Right ventricle myocardium inferior (tissue), 1 donor: ENCODE measurements at places on chromosomes 7 and 10.

DNA sequence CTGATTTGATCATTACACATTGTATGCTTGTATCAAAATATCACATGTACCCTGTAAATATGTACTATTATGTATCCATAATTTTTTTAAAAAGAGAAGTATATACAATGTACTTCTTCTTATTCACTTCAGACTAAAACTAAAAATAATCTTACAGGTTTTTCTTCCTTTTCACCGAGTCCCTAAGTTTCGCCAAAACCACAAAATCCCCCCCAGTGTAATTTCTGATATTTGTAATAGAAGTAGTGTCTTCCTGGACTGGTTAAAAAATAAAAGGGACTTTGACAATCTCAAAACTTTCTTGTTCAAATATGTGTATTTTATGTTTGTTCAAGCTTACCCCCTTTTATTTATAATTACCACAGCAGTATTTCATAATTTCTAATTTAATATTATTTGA is 23.9 kb downstream of the EPC1 start:
- no peak for DNase-seq

DNA sequence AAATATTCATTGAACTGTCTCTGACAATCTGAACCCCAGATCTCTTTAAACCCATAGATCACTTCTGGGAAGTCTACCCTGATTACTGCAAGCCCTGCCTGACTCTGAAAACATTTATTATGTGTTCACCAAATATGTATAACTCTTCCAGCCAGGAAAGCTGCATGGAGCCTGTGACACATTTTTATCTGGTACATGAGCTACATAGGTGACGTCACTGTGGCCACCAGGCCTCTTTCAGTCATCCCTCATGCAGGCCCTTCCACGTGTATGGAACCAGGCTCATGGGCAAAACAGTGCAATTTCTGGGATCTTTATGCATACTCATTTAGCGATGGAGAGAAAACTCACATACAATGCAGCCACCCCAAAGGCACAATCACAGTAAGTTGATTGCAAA is 133.9 kb upstream of the NUPR2 start:
- no peak for DNase-seq

DNA sequence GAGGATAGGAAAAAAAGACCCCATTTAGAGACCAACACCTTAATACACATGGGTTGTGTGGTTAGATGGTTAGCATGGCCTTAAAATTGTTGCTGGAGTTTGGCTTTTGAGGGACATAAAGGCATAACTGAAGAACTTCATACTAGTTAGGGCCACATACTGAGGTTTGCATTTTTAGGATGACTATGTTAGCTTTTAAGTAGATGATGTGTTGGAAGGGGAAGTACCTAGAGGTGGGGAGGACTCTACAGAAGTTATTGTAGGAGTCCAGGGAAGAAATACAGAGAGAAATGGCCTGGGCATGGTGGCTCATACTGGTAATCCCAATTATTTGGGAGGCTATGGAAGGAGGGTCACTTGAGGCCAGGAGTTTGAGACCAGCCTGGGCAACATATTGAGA is 40.5 kb downstream of the ENTPD1 start:
- no peak for DNase-seq

DNA sequence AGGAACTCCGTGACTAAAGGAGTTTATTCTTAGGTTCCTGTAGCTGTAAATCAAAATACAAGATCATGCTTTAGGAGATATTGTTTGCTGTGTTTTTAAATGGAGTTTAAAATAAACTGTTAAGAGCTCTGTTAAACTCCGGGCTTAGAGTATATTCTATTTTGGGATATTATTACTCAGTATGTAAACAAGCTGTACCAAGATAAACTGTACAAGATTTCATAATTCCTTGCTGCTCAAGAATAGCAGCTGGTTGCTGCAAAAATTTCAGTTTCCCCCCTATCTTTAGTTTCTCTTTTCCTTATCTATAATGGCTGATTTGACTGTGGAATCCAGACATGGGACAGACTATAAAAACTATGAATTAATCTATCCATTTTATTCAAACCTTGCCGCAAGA is 215.7 kb downstream of the HTR7 start:
- no peak for DNase-seq

GRCh38 chr10:10850214-10850613 is 167.5 kb upstream of the CELF2 start:
- no peak for DNase-seq

- no peak for DNase-seq
Measured at GRCh38 chr10:127585519-127586023, 36.5 kb downstream of the NPS start.

DNA sequence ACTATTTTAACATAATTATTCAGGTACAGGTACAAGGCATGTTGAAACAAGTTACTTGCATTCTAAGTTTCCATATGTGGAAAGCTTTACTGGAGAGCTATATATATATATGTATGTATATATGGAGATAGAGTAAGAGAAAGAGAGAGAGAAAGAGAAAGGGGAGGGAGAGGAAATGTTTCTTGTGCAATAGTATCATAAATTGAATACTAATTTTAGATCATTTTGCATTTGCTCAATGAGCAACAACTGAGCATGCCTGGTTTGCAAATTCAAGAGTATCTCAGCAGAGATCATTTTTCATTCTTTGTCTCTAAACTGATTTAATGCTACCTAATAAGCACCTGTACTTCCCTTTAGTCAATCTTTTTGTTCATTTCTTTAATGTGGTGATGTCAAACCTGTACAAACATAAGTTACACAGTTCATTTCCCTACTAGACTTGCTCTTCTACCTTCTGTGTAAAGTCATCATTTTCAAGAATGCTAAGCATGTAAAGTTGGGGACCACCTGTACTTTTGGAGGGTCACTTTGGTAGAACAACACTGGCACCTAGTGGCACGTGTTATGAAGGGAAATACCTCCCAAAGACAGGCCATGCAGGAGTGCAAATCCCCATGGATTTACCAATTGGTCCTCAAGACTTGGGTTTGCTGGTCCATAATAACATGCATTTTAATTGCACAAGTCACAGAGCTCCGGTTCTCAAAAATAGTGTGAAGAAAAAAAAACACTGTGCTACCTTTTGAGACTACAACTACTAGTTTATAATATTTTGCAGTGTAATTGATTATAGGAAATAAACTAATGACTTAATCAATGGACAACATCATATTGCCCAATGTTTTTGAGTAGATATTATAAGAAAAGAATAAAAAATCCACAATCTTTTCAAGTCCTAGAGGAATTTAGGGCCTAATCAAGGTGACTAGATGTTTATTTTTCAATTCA is 431.2 kb upstream of the IGFBP3 start:
- DNase-seq: no peak

DNA sequence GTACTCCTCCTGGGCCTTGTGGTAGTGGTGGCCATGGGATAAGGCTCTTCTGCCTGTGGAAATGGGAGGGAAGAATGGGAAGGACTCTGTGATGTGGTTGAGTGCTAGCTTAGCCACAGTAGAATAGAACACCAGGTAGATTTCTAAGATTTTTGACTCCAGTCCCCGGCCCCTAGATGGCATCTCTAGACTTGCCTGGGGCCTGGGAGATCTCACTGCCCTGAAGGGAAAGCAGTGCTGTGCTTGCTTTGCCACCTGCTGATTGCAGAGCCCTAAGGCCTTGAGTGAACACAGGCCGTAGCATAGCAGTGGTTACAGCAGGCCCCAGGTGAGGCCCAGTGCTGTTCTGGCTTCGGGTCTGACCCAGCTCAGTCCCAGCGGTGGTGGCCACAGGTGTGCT is 252.0 kb downstream of the TCF7L2 start:
- no peak for DNase-seq

DNA sequence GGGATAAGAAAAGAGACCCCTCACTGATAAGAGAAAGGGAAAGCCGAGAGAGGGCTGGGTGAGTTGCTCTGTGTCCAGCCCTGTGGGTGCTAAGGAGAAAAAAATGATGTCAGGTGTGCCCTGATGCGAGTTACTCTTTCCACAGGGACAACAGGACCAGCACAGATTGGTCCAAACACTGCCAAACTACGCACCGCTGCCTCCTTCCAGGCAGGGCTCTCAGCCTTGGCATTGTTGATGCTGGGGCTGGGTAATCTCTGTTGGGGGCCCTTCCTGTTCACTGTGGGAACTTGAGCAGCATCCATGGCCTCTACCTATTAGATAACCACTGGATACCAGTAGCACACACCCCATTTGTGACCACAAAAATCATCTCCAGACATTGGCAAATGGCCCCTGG is 10.3 kb upstream of the ATP6V0E2 start:
- no peak for DNase-seq

- no peak for DNase-seq
Measured at GRCh38 chr7:65397730-65398142, 24.1 kb downstream of the ZNF92 start.

DNA sequence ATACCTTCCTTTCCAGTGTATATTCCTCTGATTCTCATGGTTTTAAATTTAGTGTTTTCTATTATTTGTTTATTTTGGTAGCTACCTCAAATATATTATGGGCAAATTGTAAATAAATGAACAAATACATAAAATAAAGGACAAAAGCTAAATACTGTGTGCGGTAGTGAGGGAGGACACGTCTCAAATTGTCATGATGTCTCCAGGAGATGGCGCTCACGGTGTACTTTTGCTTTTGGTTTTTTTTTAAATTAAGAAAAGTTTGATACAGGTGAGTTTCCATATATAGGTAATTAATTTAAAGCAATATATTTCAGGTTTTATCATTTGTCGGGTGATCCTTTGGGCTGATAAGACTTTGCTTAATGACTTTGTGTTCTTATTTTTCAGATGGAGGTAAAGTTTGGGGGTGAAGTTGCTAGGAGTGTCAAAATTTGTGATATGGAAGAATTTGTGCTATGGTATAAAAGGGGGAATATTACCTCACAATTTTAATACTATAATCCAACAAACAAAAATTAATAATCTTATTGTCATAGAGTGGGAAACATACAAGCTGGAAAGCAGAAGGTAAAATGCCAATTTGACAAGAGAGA is 68.4 kb upstream of the TMEM229A start:
- no peak for DNase-seq

GRCh38 chr10:16570731-16571130 is 49.1 kb upstream of the C1QL3 start:
- no peak for DNase-seq

DNA sequence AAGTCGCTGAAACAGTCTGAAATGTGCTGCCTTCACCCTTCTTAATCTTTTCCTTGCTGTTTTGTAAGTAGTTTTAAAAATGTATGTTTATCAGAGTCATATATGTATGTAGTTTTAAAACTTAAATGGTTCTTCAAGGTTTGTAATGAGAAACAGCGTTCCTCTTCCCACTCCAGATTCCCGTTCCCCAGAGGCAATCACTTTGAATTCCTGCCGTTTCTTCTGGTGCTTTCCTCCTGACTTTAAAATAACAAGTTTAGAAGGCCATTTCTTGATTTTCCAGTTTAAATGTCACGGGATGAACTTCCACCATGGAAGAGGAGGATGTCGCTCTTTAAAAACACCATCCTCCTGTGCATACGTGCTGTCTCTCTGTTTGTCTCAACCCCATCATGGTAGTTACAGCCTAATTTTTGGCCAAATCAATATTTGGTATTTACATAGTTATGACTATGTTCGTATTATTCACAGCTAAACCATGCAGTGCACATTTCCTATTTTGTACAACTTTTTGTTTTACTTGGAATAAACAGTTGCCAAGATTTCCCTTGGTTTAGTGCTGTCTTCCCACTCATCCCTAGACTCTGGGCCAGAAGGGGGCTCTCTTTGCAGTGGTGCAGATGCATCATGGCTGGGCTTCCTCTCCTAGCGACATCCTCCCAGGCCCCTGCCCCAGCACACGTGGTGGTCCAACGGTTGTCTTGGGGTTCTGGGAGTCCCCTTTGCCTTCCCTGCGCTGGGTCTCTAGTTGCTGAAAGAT is 151.4 kb downstream of the PTPN20 start:
- DNase-seq: no peak

- DNase-seq: no peak
Measured at GRCh38 chr7:7323352-7323751, 141.0 kb downstream of the C1GALT1 start.

GRCh38 chr7:129607471-129608120 is 3.9 kb upstream of the NRF1 start:
- DNase-seq: no peak

DNA sequence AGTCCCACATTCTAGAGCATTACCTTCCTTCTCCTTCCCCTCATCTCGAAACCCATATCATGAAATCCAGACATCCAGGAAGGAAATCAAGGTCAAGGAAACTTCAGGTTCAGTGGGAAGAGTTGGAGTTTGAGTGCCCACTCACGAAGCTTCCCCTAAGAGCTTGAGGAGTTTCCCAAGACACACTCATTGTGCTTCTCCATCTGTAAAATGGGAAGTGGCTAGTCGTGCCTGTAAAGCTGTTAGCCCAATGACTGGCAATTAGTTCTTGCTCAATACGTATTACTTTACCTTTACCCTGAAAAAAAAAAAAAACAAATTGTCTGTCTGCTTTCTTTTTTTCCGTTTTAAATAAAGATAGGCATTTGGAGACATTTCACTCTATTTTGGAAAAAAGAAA is 42.3 kb downstream of the GPAM start:
- no peak for DNase-seq

DNA sequence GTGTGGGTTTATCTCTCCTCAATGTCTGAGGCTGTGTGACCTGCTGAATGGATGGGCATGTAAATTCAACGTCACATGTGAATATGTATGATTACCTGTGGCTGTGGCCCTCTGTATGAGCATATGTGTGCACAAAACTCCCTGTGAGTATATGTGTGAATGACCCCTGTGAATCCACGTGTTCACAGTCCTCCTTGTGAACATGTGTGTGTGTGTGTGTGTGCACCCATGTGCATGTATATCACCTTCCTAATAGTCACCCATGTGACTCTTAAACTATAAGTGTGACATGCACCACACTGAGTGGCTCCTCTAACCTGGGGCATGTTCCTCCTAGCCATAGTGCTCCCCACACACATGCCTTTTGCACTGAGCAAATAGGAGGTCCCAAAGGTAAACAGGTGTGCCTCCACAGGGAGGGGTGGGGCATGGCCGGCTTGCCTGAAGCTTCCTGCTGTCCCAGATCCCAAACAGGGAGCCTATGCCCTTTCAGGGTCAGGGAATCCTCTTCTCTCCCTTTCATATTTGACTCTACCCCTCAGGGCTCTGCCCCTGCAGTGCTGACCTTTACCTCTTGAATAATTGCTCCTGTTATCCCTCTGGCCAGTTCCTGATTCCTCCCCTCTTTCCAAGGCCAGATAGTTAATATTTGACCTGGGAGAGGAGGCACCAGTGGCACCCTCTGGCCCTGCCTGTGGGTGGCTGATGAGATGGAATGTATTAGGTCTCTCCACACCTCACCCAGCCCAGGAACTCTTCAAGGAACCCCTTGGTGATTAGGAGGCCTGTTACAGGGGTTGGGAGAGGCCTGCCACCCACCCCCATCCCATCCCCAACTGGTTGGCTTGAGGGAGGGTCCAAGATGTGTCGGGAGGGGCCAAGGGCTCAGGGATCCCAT is 1.9 kb downstream of the SEMA4G start:
- DNase-seq: no peak
